D721Med (cell line): ENCODE measurements at places on chromosomes 4 and X.

GRCh38 chr4:190121759-190122158, 51.8 kb upstream of the DUX4 start:
- DNase-seq = no peak

DNA sequence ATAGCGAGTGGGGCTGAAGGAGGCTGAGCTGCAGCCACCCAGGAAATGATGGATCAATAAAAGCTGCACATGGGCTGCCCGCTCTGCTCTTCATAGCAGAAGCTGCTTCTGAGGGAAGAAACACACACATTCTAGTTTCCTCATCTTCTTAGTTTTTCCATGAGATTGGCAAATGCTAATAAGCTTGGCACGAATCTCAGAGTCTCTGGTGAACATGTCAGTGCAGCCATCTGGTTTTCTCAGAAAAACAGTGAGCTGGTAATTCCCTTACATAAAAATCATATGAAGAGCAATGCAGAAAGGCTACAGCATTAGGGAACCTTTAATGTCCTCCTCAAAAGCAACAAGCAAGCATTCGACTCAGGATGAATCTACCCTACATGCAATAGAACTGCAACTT, 69.9 kb downstream of the GATB start:
- no peak for DNase-seq

DNA sequence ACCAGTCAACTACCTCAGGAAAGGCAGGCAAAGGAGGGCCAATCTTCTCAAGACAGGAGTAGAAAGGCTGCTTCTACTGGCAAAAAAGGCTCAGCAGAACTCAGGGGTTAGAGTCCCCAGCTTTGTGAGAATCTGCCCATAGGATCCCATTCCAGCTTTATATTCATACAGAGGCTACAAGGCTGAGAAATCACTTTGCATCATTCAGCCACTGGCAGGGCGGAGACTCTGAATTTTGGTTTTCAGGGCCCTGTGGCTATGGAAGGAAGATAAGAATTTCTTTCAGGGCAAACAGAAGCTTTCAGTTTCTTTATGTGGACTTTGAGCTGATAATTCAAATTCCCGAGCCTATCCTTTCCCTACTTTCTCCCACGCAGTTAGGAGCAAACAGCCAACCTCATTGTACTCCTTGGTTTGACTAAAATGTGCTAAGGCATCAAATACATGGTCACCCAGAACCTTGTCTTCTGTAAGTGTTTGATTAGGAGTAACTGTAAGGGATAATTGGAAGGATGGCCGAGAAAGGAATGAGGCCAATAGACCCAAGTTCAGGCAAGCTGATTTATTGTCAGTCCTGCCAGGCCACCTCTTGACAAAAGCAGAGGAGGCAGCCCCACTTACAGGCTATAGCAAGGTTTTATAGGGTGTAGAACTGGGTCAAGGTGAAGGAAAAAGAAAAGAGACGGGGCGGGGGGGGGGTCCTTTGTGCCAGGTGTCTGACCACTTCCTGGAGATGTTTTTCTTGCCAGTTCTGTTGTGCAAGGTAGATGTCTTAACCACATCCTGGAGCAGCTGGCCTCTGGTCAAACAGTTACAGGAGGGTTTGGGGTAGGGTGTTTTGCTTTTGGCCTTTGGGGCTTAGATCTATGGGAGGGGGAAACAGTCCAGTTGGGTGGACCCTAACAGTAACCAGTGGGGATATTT, 165.3 kb upstream of the PPP1R2C start:
- no peak for DNase-seq

DNA sequence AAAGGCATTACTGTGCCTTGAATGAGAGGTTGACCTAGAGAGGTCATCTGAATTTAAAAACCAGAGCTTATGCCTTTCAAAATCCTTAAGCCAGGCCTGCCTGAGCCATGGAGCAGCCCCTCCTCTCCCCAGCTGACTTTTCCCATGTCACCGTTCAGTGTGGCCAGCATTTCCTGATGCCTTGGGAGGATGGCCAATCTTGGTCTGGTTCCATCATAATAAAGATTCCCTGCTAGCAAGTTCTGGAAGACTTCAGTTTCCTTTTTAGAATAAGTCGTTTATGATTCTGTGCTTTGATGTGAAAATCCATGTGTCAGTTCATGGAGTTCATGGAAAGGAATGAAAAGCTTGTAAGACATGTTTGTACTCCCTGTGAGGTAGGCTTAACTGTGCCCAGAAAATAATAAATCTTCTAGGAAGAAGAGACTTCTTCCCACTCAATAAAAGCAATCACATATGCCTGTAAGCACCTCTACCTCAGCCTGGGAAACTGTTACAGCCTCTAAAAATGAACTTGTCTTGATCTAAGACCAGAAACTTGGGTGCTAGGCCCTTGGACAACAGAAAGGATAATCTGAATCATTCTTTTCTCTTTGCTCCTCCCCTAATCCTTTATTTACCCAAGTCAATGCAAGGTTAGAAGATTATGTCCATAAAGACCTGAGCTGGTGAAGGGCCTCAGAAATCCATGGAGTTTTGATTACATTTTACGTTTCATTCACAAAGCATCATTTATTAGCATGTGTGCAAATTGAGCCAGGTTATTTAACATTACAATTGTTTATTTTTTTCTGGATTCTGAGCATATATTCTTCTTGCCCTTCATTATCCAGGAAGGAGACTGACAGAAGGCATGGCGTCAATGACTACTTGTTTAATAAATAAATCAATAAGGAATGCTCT, 84.0 kb upstream of the TBC1D9 start:
- DNase-seq = no peak

DNA sequence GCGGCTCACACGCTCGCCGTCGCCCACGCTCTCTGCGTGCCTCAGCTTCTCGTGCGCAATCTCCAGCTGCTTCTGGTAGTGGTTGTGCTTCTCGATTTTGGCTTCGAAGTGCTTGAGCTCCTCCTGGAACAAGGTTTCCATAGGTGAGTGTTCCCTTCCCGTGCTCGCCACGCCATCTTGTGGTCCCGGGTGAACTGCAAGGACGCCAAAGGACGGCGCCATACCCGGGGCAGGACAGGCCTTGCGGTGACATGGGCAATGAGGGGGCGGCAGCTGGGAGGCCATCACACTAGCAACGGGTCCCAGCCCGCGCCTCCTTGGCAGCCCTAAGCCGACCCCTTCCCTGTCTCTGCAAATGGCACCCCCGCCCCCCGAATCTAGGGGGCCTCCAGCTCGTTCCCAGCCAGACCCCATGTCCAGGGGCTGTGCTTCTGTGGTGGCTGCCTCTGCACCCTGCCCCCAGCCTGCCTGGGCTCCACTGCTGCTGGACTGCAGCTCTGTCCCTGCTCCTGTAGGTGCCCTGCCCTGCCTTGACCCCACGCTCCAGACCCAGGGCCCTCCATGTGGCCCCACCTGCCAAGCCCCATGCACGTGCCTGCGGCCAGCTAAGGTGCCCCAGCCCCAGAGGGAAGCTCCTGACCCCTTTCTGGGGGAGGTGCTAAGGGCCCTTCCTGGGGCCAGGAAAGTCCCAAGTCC, 17.3 kb downstream of the LRPAP1 start:
- no peak for DNase-seq

DNA sequence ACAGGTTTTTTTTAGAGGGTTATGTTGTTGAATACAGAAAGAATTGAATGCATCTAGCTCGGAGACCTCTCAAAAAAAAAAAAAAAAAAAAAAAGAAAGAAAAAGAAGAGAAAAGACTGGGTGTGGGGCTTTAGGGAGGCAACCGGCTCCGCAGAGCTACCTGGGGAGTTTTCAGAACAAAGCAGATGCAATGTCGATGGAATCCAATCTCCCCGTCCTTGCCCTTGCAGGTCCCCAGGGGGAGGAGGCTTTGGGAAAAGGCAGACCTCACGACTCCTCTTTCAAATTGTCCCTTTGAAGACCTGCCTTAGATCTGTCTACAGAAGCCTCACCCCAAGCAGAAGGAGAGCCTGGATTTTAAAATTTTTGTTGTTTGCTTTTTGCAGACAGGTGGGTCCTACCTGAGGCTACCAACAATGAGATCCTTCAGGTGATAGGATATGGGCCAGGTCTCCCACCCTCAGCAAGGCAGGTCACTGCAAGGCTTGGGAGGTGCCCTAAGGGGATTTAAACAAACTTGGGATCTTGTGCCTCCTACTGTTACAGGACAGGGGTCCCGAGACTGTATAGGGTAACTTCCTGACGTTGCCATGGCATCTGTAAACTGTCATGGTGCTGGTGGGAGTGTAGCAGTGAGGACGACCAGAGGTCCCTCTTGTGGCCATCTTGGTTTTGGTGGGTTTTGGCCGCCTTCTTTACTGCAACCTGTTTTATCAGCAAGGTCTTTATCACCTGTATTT, 75.2 kb upstream of the PRKX start:
- no peak for DNase-seq

DNA sequence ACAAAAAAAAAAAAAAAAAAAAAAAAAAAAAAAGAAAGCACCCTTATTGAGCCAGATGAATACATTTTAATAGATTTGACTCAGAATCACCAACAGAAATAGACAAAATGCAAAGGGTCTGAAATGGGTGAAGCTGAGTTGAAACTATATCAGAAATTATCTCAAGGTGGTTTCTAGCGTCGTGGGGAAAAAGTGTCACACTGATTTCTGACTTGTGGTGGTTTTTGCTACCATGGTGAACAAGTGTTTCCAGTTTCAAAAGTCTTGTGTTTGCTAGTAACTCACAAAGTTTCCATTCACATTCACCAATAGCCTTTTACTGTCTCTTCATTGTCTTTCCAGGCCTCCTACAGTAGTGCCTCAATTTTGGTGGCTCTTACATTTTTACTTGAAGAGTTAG, 135.5 kb downstream of the ARHGAP24 start:
- DNase-seq = no peak

DNA sequence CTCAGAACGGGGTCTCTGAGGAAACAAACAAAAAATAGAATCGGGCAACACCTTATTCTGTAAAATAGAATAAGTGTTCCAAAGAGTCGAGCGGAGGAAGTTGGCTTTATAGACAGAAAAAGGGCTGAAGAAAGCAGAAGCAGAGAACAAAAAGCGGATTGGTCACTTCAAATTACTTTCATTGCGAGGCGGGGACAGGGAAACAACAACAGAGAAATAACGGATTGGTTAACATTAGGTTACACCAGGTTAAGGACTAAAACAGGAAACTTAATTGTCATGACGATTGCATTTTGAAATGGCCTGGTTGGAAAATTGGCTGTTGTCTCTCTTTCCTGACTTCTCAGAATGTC, 433 bp upstream of the COQ2 start:
- DNase-seq = no peak

- no peak for DNase-seq
Measured at GRCh38 chr4:155999725-156000124, 46.1 kb upstream of the CTSO start.

- no peak for DNase-seq
Measured at GRCh38 chrX:119223783-119224182, 12.3 kb upstream of the PGRMC1 start.

- no peak for DNase-seq
Measured at GRCh38 chr4:98663226-98664006, 5.0 kb upstream of the TSPAN5 start.

DNA sequence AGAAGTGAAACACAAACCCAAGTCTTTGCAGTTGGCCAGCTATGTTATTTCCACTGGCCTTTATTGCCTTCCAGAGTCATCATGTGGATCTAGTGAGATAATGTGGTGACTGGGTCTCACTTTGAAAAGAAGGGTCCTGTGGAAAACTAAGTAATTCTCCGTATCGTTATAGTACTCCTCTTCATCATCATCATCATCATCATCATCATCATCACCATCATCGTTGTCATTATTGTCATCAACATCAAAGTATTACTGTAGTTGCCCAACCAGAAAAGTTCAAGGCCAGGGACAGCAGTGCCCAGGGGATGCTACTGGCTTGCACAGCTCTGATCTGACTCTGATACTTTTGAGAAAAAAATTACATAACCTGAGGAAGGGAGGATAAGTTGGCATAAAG, 295.6 kb upstream of the F9 start:
- DNase-seq = no peak

- no peak for DNase-seq
Measured at GRCh38 chr4:161287678-161288352, 876.0 kb downstream of the FSTL5 start.

DNA sequence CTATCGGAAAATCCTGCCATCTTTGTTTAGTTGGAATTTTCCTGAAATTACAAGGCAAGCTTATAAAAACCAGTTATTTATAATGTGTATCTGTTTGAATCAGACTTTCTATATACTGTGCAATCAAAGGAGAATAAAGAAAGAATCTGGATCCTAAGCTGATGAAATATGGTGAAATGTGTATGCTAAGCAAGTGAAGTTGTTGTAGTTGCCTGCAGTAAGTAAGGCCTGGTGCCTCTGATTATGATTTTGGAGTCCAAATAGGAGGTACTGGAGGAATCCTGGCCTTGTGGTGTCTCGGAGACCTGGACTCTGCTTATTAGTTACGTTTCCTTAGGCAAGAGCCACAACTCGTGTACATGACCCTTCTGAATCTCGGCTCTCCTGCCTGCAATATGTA, 13.1 kb upstream of the FREM3 start:
- no peak for DNase-seq
